ENCODE measurements at places on chromosomes 5 and 9. TPM values are rescaled to one million over a fixed set of nuclear protein-coding genes. Genes with fewer than 3 reads are reported as not detected.

Gene CA9
- 0.85 TPM for polyA plus RNA-seq

Gene NAIF1
- 10.3 TPM for polyA plus RNA-seq

Gene C9orf152
- 0.69 TPM for polyA plus RNA-seq

Gene GLRA1
- polyA plus RNA-seq: not detected

Gene ZBTB26
- polyA plus RNA-seq: 20.8 TPM

Gene DRD1
- not detected for polyA plus RNA-seq

Gene LMAN2
- polyA plus RNA-seq: 153 TPM

Gene TMOD1
- polyA plus RNA-seq: 1.8 TPM

Gene NPM1
- 1,969 TPM for polyA plus RNA-seq

Gene ENTPD8
- 0.14 TPM for polyA plus RNA-seq

Gene RNF208
- 13.3 TPM for polyA plus RNA-seq

Gene THBS4
- polyA plus RNA-seq: 14.2 TPM

Gene DAPK1
- polyA plus RNA-seq: 68.5 TPM

Gene CCDC152
- 10.5 TPM for polyA plus RNA-seq

Gene AGXT2
- polyA plus RNA-seq: 74.1 TPM

Gene IL11RA
- 53.5 TPM for polyA plus RNA-seq

Gene AMBP
- 1.7 TPM for polyA plus RNA-seq

Gene PPP1R2B
- not detected for polyA plus RNA-seq

Gene RAB3C
- 1.2 TPM for polyA plus RNA-seq

Gene SLC9A3
- polyA plus RNA-seq: 42.9 TPM

Gene CMBL
- polyA plus RNA-seq: 52.2 TPM

Gene GLT6D1
- polyA plus RNA-seq: not detected

Gene CNOT8
- 79.2 TPM for polyA plus RNA-seq

Gene TAF11L8
- not detected for polyA plus RNA-seq

Gene MOB3B
- 22.6 TPM for polyA plus RNA-seq

Gene PCDHGB6
- 7.6 TPM for polyA plus RNA-seq

Gene NUP188
- polyA plus RNA-seq: 46.6 TPM

Gene CARD9
- polyA plus RNA-seq: 3.0 TPM

Gene SLC34A3
- 11.6 TPM for polyA plus RNA-seq

Gene PCDHGA12
- polyA plus RNA-seq: 1.5 TPM

Gene AFAP1L1
- polyA plus RNA-seq: 20.9 TPM

Gene PDGFRB
- 118 TPM for polyA plus RNA-seq

Gene C9orf153
- polyA plus RNA-seq: 0.22 TPM

Gene CFAP90
- polyA plus RNA-seq: 6.5 TPM

Gene RAD23B
- polyA plus RNA-seq: 123 TPM

Gene TLX3
- polyA plus RNA-seq: not detected

Gene PFN3
- 3.2 TPM for polyA plus RNA-seq

Gene PCDHA4
- 1.1 TPM for polyA plus RNA-seq

Gene RGS7BP
- 7.2 TPM for polyA plus RNA-seq

Gene PCDHB15
- 15.0 TPM for polyA plus RNA-seq

Gene SHLD3
- polyA plus RNA-seq: 3.2 TPM

Gene CCL19
- polyA plus RNA-seq: not detected

Gene TMEM8B
- polyA plus RNA-seq: 24.4 TPM

Gene ZNF462
- 23.2 TPM for polyA plus RNA-seq

Gene ENHO
- 1.4 TPM for polyA plus RNA-seq

Gene PCDHA6
- polyA plus RNA-seq: 0.41 TPM

Gene ZNG1C
- polyA plus RNA-seq: 18.3 TPM

Gene PRRT1B
- polyA plus RNA-seq: 0.67 TPM

Gene SLC36A3
- polyA plus RNA-seq: not detected

Gene DIRAS2
- polyA plus RNA-seq: 4.8 TPM

Gene CDKN2A
- polyA plus RNA-seq: not detected

Gene ALDH1B1
- polyA plus RNA-seq: 41.0 TPM
